NCI-H82 (cell line): ENCODE measurements at places on chromosomes 13 and 19.
A peak's percentile ranks its signal among the peaks of the same experiment; 100 is the strongest.

GRCh38 chr13:95176611-95177259, 124.5 kb downstream of the ABCC4 start:
- no peak for DNase-seq

GRCh38 chr19:49689133-49690078, at the start of gene ADM5:
Gene ADM5, plus strand, starts transcription at chr19:49689594. Its CDS starts 244 bp downstream, at chr19:49689838.
- peak; percentile 86 for DNase-seq

GRCh38 chr13:26558074-26558805, 757 bp downstream of the WASF3 start:
- peak; percentile 68 for DNase-seq

GRCh38 chr13:58804832-58805231, 1173.3 kb downstream of the PCDH17 start:
- DNase-seq = no peak

GRCh38 chr13:46551410-46552302, 1.3 kb upstream of the LRCH1 start:
- peak; percentile 97 for DNase-seq

GRCh38 chr13:102487330-102487729, 85.5 kb upstream of the FGF14 start:
- no peak for DNase-seq

GRCh38 chr13:99894840-99895443, 76.6 kb downstream of the ZIC5 start:
- no peak for DNase-seq

- DNase-seq = no peak
Measured at GRCh38 chr19:7789447-7789846, 26.4 kb downstream of the CLEC4M start.

DNA sequence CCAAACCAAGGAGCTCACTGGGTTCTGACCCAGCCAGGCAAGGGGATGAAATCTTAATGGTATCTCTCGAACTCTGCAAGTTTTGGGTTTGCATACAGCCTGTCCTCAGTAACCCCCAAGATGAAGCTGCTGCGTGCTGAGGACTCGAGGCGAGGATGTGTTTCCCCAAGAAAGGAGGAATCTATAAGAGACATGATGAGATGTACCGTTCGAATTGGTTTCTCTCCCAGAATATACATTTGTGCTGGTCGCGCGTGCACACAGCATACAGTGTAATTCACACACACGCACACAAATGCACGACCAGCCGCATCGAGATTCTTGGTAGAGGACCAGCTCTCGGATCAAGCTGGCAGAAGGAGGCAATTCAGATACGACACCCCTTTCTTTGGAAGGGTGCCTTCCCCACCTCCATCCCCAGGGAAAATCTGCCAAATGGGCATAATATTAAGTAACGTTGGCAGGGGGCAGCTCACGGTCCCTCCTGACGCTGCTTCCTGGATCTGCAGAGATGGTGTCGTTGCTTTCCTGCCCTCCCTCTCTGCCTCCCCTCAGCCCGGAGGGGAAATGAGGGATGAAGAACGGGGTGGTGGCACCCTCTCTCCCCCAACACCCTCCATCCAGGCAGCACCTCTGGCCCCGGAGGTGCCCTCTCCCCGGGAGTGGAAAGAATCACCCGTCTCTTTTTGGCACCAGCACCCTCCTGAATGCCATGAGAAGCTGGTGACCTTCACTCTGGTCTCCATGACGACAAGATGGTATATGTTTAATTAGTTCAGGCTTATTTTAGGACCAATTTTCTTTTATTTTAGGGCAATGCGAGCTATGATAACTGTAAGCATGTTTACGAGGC, 310.2 kb downstream of the ZNF536 start:
- no peak for DNase-seq

GRCh38 chr13:112441779-112442310, 65.7 kb downstream of the SPACA7 start:
- no peak for DNase-seq

- DNase-seq = no peak
Measured at GRCh38 chr13:110771194-110771593, 57.7 kb downstream of the ING1 start.

DNA sequence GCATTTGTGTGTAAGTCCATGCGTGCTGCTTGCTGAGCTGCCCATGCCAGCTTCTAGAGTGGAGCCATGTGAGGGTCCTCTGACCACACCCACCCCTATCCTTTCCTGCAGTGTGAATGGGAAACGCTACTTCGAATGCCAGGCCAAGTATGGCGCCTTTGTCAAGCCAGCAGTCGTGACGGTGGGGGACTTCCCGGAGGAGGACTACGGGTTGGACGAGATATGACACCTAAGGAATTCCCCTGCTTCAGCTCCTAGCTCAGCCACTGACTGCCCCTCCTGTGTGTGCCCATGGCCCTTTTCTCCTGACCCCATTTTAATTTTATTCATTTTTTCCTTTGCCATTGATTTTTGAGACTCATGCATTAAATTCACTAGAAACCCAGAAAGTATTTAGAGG, 10.3 kb downstream of the TBCB start:
- no peak for DNase-seq

GRCh38 chr19:18789883-18790565, 1.1 kb downstream of the COMP start:
- DNase-seq = peak; percentile 81

DNA sequence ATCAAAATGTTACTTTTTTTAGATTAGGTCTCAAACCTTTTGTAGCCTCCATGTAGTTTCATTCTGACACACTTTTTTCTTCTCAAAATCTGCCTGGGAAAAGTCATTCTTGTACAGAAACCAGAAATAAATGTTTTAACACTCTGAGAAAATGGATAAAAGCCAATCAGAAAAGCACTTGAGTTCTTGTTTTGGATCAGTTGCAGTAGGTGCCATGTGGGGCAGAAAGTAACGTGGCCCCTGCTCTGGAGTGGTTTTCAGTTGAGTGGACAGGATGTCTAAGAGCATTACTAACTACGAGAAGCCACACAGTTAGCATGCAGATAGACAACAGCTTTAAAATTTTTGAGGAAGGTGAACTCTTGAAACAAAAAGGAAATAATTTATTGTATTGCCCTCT, 19.1 kb downstream of the GPR183 start:
- no peak for DNase-seq

- DNase-seq = peak; percentile 16
Measured at GRCh38 chr19:40933025-40933424, 51.0 kb upstream of the CYP2A7 start.

DNA sequence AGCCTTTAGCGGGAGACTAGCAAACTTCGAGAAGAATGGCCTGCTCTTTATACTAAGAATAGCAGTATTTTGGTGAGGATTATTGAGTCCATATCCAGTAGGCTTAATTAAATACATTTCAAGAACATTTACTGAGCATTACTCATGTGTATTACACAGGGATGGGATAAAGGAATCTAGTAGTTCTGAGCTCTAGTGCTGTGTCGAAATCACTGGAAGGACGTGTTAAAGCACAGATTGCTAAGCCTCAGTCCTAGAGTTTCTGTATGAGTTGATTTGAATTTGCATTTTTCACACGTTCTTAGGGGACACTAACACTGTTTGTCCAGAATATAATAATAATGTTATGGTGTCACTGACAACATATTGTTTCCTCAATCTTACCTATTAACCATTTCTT, 9.0 kb downstream of the ZNF302 start:
- no peak for DNase-seq

GRCh38 chr13:69579351-69579750, 528.3 kb upstream of the ATXN8OS start:
- peak; percentile 38 for DNase-seq
